ENCODE measurements at places on chromosomes 1 and 21.
A peak's percentile ranks its signal among the peaks of the same experiment; 100 is the strongest.

GRCh38 chr21:41678016-41678923 is 88.6 kb downstream of the RIPK4 start:
- DNase-seq = no peak

- DNase-seq = no peak
Measured at GRCh38 chr1:222924136-222924706, 109.4 kb downstream of the DISP1 start.

GRCh38 chr1:82870332-82870731 is 1069.6 kb downstream of the ADGRL2 start:
- no peak for DNase-seq

DNA sequence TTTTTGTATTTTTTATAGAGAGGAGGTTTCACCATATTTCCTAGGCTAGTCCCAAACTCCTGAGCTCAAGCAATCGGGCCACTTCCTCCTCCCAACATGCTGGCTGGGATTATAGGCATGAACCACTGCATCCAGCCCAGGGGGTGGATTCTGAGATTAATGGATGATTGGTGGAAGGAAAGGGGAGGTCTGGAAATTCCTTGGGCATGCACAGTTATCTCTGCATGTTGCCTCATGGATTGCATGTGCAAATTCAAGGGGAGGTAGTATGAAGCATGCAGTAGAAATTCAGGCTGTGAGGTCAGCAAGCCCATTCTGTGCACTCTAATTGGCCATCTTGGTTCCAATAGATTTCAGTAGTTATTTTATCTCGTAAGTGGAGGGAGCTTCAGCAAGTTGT is 124.4 kb downstream of the SPATA46 start:
- DNase-seq = no peak

DNA sequence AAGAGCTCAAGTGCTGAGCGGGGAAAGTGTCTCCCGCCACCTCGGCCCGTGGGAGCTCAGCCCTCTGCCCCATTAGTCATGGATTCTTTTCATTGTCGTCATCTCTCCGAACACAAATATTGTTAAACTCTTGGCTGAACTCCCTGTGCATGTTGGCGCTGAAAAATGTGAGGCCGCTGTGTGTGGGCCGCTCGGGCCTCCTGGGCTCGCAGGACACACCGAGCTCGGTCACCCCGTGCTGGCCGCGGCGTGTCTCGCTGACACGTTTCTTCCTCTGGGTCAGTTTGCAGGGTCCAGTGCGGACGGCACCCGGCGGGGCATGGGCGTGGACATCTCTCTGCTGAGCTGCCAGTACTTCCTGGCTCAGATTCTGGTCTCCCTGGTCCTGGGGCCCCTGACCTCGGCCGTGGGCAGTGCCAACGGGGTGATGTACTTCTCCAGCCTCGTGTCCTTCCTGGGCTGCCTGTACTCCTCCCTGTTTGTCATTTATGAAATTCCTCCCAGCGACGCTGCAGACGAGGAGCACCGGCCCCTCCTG is 25.6 kb downstream of the SLC45A1 start:
- peak; percentile 97 for DNase-seq

- DNase-seq = no peak
Measured at GRCh38 chr21:44407493-44407892, 47.8 kb upstream of the LRRC3 start.

- peak; percentile 5 for DNase-seq
Measured at GRCh38 chr1:98660940-98661543, 479 bp upstream of the SNX7 start.

All from HCEC 1CT (cell line).